ENCODE measurements at places on chromosomes 5 and 9. TPM values are rescaled to one million over a fixed set of nuclear protein-coding genes. Genes with fewer than 3 reads are reported as not detected.
A peak's percentile ranks its signal among the peaks of the same experiment; 100 is the strongest.

DNA sequence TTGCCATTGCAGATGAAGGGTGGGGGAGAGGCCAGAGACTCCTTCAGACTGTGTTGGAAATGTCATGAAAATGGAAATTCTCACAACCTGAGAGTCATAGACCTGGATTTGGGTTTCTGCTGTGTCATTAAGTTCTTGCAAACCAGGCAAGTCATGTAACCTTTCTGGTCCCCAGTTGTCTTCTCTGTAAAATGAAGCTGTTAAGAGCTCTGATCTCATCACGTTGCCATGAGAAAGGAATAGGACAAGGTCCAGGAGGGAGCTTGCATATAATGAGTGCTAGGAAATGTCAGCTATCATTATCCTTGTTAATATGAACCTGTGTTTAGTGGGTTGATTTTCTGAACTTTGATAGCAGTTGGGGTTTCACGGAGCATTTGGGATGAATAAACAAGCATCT lies 59.1 kb downstream of the FGF1 start:
- DNase-seq = no peak

The CATSPER3 gene
- 0.54 TPM for total RNA-seq

The FOXD4L5 gene
- total RNA-seq = 0.09 TPM

- DNase-seq = peak; percentile 75
These were observed 644 bp downstream of the NIM1K start for GRCh38 chr5:43192558-43193180.

The CXCL14 gene
- 8.9 TPM for total RNA-seq

GRCh38 chr9:131113655-131114054 lies 11.7 kb upstream of the NUP214 start:
- DNase-seq = no peak

The OBP2B gene
- total RNA-seq = not detected

The BRIX1 gene
- 14.6 TPM for total RNA-seq
